Sigmoid colon (tissue), 7 donors: ENCODE measurements at places on chromosomes 2 and 18. TPM values are rescaled to one million over a fixed set of nuclear protein-coding genes. Genes with fewer than 3 reads are reported as not detected.

DNA sequence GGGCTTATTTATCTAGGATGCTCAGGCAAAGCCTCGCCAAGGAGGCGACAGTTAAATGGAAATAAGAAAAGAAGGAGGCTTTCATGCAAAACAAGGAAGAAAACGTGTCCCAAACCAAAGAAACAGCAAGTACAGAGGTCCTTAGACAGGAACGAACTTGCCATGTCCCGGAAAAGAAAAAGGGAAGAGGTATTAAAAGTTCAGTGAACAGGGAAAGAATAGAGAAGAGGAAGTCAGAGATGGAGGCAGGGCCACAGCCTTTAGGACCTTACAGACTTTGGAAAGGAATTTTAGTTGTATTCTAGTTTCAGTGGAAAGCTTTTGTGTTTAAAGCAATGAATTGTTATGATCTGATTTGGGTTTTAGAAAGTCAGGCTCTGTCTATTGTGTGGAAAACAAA lies 22.1 kb downstream of the IKZF2 start:
- no peak for DNase-seq
- H3K4me3 ChIP-seq: no peak overlapping the region
- H3K27me3 ChIP-seq: no peaks in the 10 kb centered on the region
- no peak overlapping the region for H3K27ac ChIP-seq
- no peaks in the 10 kb centered on the region for H3K36me3 ChIP-seq

The IL36B gene
- not detected for polyA plus RNA-seq

DNA sequence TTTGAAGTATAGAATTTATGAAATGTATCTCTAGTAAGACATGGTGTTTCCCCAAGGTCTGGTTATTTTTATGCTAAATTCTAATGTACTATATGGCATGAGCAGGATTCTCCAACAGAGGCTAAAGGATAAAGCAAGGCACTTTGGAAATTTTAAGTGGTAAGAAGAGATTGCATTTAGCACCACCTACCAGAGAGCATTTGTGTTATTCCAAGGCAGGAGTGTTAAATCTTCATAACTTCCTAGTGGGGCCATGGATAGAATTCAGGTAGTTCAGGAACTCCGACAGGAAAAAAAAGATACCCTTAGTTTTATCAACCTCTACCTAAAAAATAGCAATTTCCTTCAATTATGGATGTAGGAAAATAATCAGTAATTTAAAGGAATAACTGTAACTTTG lies 497.4 kb upstream of the CRIM1 start:
- H3K4me1 ChIP-seq: no peaks in the 10 kb centered on the region
- no peak overlapping the region for H3K27ac ChIP-seq
- H3K4me3 ChIP-seq: no peak overlapping the region
- H3K27me3 ChIP-seq: no peaks in the 10 kb centered on the region

DNA sequence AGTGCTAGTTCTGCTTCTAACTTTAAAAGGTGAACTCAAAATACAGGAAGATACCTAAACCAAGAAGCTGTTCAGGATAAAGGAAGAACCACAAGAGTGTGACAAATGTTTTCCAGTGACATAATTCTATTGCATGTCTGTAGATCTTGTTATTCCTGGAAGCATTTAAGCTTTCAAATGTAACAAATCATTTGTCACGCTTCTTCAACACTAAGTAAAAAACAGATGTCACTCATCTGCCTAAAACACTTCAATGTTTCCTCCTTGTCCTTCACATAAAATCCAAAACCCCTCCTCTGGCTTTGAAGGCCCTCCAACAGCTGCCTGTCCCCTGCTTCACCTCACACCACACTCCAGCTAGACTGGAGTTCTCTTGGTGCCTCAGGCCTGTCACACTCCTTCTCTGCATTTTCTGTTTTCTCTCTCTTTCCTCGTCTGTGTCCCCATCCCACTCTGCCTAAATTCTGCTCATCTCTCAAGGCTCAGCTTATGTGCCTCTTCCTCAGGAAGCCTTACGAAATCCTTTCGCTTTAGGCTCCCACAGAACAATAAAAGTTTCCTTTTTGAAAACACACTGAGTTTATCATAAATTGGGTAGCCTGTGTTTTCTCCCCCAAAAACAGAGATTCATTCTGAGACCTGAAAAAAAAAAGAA lies 6.4 kb upstream of the CLEC4F start:
- no peaks in the 10 kb centered on the region for H3K4me1 ChIP-seq
- no peaks in the 10 kb centered on the region for H3K27me3 ChIP-seq
- no peak overlapping the region for H3K4me3 ChIP-seq
- no peak overlapping the region for H3K27ac ChIP-seq

The MAP2 gene
- 2.1 TPM for polyA plus RNA-seq
